Ureter (tissue), 1 donor: ENCODE measurements at places on chromosomes 3 and 15.
A peak's percentile ranks its signal among the peaks of the same experiment; 100 is the strongest.

- DNase-seq = no peak
Observed at GRCh38 chr3:5565026-5565425, 377.5 kb downstream of the EDEM1 start.

- DNase-seq = no peak
Observed at GRCh38 chr3:196918968-196919367, 23.4 kb downstream of the NCBP2 start.

DNA sequence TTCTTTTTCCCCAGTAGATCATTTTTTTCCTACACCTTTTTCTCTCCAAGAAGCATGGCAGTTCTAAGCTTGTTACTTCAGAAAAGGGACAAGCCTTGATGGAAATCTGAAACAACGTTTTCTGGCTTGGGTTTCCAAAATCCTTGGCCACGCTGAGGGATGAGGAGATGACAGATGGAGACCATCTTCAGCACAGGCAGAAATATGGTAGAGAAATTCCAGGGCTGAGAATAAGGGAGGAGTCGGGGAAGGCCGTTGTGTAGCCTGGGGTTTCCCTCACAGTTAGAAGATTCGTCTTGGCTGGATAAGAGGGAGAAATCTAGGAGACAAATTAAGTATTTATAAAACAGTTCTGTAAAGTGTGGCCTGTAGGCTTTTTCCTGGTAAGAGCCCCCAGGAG lies 33.9 kb upstream of the STT3B start:
- no peak for DNase-seq

DNA sequence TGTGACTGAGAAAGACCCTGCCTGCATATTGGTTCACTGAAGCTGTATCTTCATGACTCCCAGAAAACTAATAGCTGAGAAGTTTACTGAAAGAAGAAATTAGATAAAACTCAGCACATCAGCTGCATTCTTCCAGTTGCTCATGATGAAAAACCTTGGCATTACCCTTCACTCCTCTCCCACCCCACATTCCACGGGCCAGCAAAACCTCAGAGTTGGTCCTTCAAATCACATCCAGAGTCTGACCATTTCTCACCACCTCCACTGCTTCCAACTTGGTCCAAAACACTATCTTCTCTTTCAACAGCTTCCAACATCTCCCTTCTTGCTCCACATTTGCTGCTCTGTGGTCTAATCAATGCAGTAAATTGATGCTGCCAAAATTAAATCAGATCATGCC lies 97.1 kb downstream of the CD47 start:
- no peak for DNase-seq

- DNase-seq = no peak
Observed at GRCh38 chr15:31342381-31342780, 15.7 kb downstream of the KLF13 start.

DNA sequence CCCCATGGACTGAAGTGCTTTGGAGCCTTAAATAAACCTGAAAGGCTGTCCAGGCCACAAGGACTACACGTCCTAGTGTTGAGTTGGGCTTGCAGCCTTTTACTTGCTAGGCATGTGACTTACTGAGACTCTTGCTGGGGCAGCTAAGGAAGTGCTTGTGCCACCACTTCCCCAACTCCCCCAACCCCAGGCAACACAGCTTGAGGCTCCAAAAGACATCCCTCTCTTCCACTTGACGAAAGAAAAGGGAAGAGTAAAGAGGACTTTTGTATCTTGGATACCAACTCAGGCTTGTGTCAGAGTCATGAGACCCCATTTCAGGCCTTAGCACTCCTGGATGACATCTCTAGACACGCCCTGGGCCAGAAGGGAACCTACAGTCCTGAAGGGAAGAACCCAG lies 109.8 kb downstream of the XRN1 start:
- no peak for DNase-seq

- peak; percentile 37 for DNase-seq
Observed at GRCh38 chr3:128317101-128317697, 149.5 kb downstream of the DNAJB8 start.

DNA sequence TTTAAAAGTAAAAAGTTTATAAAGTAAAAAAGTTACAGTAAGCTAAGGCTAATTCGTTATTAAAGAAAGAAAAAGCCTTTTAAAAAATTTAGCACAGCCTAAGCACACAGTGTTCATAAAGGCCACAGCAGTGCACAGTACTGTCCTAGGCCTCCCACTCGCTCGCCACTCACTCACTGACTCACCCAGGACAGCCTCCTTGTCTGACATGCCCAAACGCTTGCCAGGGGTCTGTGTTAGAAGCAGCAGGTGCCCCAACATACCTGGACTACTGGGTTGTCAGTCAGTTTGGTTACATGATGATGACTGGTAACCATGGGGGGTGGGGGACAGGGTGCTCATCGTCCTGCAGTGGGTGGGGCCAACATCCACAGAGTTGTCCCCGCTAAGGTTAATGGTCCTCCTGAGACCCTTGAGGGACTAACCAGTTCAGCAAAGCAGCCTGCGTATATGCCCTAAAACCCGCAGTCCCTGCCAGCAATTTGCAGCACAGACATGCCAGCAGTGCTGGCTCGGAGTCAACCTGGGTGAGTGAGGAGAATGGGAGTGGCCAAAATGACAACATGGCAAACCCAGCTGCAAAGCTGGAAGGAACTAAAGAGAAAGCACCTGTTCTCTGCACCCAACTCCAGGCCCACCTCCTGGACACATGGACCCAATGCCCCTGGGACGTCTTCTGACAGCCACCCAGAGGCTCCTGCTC lies 49.2 kb downstream of the CYFIP1 start:
- no peak for DNase-seq

GRCh38 chr3:3240986-3241385 lies 61.5 kb upstream of the CRBN start:
- DNase-seq = no peak

- no peak for DNase-seq
Observed at GRCh38 chr3:135981701-135982403, 16.3 kb downstream of the PPP2R3A start.

- no peak for DNase-seq
Observed at GRCh38 chr3:102174312-102174712, 260.5 kb upstream of the ZPLD1 start.

DNA sequence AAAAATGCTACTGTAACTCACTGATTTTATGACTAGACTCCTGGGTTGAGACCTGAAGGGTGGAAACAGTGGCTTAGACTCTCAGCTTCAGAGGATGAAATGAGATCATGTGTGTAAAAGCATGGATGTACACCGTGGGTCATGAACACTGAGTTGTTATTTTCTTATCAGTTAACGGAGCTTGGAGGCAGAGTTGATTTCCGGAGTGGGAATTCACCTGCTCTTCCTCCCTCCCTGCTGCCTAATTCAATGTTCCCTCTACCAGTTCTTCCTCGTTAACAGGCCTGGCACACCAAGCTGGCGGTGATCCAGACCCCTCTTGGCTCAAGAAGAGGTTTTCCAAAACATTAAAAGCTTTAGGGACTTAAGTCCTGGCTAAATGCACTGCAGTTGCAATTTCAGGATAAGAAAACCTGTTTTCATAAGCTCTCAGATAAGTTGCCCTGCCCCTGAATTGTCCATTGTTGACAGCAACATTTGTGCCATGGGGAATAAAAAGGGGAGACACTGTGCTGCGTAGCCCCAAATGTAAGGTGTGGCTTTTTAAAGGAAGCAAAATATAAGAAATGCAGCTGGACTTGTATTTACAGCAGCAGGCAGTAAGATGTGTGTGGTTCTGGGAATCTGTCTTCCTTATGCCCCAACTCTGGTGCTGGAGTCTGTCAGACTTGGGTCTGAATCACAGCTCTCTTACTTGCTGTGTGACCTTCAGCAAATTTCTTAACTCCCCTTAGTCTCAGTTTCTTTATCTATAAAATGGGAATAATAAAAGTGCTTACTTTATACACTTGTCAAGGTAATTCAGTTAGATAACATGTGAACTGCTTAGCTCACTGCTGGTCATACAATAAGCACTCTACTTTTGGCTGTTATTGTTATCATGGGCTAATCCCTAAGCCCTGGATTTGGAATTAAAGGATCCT lies 9.9 kb downstream of the PDIA5 start:
- DNase-seq = peak; percentile 75

- no peak for DNase-seq
Observed at GRCh38 chr15:34753236-34753894, 1.4 kb downstream of the GJD2 start.

DNA sequence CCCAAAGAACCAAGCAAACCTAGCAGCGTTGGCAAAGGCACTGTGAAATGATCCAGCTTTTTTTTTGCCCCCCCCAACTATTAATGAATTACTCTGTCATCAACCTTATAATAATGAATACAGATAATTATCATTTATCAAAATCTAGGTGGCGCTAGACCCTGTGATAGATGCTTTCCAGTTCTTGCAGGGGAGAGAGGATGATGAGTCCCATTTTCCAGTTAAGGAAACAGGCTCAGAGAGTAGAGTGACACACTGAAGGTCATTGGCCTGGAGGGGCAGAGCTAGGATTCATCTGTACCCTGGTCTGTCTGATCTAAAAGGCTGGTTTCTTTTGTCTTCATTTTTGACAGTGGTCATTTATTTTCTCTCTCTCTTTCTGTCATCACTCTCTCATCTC lies 5.0 kb downstream of the ACOX2 start:
- DNase-seq = no peak

- DNase-seq = no peak
Observed at GRCh38 chr3:10292505-10293419, at the start of gene GHRL. Gene GHRL (minus strand): TSS chr3:10292947. CDS start chr3:10290180, 2,767 bp downstream.

- DNase-seq = no peak
Observed at GRCh38 chr3:32256206-32256605, 17.7 kb downstream of the CMTM8 start.

DNA sequence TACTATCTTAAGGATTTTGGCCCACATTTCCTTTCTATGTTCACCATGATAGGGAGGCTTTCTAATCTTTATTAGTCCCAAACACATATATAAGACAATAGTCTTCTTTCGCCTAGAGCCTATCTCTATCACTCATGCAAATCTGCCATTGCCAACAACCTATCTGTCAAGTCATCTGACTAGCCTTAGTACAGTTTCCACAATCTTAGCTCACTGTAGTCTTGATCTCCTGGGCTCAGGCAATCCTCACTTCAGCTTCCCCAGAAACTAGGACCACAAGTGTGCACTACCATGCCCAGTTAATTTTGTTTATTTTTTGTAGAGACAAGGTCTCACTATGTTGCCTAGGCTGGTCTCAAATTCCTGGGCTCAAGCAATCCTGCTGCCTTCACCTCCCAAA lies 6.9 kb downstream of the TMEM39A start:
- no peak for DNase-seq

- no peak for DNase-seq
Observed at GRCh38 chr3:1232276-1232675, 139.5 kb downstream of the CNTN6 start.

DNA sequence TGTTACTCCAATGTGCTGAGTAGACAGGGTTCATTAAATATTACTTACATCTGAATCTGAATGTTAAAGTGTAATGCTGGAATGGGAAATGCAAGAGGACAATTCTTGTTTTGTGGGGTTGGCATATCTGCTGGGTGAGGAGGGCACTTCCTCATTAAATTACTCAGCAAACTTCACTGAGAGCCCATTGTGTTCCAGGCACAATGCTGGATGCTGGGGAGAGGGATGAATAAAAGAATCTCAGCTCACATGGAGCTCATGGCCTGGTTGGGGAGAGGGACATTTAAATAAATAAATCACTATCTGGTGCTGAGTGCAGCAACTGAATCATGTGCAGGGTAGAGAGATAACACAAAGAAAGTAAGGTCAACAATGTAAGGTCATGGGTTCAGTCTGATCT lies 199.2 kb upstream of the CFAP20DC start:
- DNase-seq = no peak

DNA sequence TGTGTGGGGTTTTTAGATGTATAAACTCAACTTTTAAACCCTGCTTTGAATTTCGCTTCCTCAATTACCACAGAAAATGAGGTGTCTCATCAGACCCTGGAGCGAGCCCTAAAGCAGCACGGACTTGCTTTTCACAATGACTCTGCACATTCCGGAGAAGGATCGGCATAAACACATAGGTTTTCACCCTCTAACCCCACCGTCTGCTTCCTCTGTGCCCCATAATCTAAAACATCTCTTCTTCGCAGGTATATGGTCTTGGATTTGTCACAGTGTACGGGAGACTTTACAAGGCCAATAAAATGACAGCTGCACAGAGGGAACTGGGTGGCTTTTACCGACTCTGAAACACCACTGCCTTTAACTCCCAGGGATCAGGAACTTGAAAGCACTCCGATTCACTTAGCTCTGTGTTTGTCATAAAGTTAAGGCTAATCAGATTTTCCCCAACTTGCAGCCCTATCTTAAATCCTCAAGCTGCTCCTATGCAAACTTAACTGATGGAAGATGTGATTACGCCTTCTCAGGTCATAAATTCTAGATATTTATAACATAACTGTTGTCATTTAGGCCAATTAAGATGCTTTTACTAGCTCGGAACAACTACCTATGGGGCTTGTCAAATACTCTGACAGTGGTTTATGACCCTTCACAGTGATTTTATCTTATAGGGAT lies 133.4 kb upstream of the WNT5A start:
- DNase-seq = no peak

DNA sequence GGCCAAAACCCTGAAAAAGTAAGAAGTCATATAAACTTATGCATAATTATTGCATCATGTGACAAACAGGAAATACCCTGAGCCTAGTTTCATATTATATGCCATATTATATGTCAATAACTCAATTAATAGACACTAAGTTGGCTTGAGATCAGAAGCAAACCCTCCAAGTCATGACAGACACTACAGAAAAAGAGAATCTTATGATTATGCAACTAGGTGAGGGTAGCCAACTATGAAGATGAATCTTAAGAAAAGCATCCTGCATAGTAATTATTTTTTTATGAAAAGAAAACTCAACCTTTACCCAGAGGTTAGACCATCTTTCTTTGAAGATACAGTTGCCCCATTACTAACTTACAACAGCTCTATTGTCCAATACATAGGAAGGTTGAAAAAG lies 192.4 kb upstream of the VEPH1 start:
- DNase-seq = no peak

DNA sequence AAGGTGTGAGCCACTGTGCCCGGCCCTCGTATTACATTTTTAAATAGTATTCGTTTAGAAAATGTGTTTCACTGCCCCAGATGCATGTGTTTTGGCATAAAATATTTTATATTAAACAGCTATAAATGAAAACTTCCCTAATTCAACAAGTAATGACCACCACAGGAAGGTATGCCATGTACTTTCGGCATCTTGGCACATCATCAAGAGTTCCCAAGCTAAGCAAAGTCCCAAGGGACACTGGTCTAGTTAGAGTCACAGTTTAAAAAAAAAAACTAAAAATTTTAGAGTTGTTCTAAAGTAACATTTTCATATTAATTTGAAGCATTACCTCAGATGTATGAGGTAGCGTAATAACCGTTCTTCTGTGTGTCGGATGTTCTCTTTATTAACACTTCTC lies 15.6 kb upstream of the ARPP19 start:
- DNase-seq = no peak

- DNase-seq = no peak
Observed at GRCh38 chr15:43118829-43119228, 13.0 kb upstream of the UBR1 start.

DNA sequence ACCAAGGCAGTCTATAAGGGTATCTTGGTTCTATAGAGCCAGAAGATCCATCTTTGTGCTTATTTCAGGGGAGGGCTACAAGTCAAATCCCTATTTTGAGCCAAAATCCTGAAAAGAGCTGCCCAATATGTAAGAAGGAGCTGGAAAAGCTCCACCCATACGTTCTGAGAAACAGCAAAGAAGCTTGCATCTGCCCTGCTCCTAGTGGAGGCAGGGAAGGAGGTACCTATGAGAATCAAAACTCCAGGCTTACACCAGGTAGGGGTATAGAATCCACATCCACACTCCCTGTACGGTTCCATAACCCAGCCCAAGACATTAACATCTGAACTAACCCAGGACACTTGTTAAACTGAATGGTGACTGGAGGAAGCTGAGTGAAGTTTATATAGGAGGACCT lies 30.0 kb downstream of the PHC3 start:
- no peak for DNase-seq

GRCh38 chr15:64610257-64610919 lies 150.0 kb downstream of the ZNF609 start:
- no peak for DNase-seq
